ENCODE measurements at places on chromosomes 5 and 9.

DNA sequence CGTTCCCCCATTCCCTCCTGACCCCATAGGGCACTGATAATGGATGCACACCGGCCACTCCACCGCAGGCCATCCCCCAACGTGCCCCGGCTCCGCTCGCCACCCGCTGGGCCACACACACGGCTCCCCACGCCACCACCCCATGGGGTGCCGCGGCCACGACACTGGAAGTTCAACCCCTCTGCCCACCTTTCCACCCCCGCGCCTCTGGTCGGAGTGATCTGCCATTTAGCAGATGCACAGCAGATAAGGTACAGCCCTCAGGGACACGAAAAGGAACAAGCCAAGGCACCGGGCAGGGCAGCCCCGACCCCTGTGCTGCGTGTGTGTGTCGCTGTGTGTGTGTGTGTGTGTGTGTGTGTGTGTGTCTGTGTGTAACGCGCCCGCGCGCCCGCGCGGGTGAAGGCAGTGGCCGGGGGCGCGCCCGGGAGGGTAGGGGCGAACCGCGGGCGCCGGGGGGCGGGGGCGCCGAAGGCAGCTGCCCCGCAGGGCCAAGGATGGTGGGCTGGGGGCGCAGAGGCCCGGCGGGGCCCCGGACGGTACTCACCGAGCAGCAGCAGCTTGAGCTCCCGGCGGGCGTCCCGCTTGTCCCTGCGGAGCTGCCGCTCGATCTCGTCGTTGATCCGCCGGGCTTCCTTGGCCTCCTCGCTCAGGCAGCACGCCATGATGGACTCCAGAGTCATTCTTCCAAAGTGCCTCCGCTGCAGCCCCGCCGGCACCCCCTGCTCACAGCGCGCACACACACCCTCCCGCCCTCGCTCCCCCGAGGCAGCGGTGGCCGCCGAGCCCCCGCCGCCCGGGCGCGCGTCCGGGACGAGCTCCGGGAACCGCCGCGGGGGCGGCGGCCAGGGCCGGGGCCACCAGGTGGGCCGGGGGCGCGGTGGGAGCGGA is 813 bp downstream of the GNAQ start:
- no peak for DNase-seq

- no peak for DNase-seq
These were observed 15.8 kb downstream of the PTPA start for GRCh38 chr9:129126749-129127618.

- no peak for DNase-seq
These were observed 71.9 kb upstream of the LRRTM2 start for GRCh38 chr5:138946831-138947560.

GRCh38 chr9:109381011-109381729 is 60.3 kb upstream of the EPB41L4B start:
- peak; percentile 77 for DNase-seq

DNA sequence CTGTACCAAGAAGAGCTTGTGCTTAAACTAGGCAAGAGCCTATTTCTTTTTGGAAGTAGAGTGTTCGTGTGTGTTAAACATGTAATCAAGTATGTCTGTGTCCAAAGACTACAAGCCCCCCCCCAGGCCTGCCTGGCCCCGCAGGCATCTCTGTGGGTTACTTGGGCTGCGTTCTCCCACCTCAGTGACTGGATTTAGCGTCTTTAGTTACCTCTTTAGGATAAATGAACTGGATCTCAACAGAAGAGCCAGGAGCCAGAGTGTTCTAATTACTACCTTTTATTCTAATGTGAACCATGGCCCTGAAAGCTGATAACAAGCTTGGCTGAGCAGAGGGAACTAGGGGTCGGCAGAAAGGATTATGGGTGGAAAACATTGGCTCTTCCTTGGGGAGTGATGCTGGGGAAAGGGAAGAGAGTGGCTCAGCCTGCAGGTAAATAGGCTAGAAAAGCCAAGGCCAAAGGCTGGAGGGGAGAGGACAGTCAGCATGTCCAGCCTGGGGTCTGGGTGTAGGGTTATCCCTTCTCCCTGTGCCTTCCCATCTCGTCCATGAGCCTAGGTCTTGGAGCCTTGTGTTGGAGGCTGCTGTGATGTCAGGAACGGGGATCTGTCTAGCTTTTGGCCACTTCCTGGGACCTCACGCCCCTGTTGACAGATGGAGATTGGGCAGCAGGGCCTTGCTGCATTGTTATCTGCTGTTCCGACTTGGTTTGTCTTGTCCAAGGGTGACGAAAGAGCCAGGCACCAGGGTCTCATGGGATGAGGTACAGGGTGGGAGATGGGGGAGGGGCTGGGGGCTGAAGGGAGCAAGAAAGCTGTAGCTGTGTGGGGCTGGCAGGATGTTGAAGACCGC is 11.1 kb downstream of the CD74 start:
- no peak for DNase-seq

GRCh38 chr5:1754531-1755220 is 45.0 kb downstream of the MRPL36 start:
- DNase-seq: no peak

GRCh38 chr9:113274474-113275156 is 757 bp downstream of the CDC26 start:
- no peak for DNase-seq

GRCh38 chr5:86999951-87000350 is 267.7 kb upstream of the RASA1 start:
- no peak for DNase-seq

GRCh38 chr9:1366276-1366675 is 316.1 kb downstream of the DMRT2 start:
- no peak for DNase-seq

Data from NK-92 treated with Interleukin-12 subunit alpha and Interleukin-12 subunit beta, amount 100 ng/mL, for 24 hours (cell line).